Suprapubic skin (tissue), 4 donors: ENCODE measurements at places on chromosomes 2 and 18.
A peak's percentile ranks its signal among the peaks of the same experiment; 100 is the strongest.

- peak; percentile 70 for DNase-seq
Observed at GRCh38 chr18:79927607-79928562, 23.6 kb downstream of the SLC66A2 start.

DNA sequence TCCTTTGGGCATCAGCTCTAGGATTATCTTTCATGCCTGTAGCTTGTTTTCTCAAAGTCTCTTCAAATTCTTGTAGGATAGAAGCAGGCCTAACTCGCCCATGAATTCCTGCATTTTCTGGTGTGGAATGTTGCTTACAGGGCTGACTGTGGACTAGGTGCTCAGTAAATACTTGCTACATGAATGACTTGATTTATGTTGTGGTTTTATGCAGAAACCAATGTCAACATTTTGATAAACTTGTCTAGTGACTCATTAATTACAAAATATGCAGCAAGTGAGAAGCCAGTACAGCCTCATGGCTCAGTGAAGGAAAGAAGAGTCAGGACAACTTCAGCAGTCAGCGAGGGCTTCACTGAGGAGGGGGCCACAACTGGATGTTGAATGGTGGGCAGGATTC lies 110.6 kb upstream of the SIX2 start:
- no peak for DNase-seq

GRCh38 chr2:217429981-217430500 lies 570.2 kb upstream of the TNP1 start:
- DNase-seq, result no peak

GRCh38 chr2:20450201-20450999 lies 3.5 kb downstream of the RHOB start:
- peak; percentile 89 for DNase-seq

DNA sequence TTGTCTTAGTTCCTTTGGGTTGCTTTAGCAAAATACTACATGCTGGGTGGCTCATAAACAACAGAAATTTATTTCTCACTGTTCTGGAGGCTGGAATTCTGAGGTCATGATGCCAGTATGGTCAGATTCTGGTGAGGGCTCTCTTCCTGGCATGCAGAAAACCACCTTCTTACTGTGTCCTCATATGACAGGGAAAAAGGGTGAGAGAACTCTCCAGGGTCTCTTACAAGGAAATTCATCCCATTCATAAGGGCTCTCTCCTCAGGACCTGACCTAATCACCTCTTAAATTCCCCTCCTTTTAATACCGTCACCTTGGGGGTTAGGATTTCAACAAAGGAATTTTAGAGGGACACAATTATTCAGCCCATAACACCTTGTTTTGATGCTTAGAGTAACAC lies 243.1 kb upstream of the TNP1 start:
- DNase-seq, result no peak

- DNase-seq, result no peak
Observed at GRCh38 chr2:240386326-240386725, 49.1 kb upstream of the GPC1 start.

GRCh38 chr18:9091066-9091476 lies 11.4 kb upstream of the NDUFV2 start:
- DNase-seq, result no peak

DNA sequence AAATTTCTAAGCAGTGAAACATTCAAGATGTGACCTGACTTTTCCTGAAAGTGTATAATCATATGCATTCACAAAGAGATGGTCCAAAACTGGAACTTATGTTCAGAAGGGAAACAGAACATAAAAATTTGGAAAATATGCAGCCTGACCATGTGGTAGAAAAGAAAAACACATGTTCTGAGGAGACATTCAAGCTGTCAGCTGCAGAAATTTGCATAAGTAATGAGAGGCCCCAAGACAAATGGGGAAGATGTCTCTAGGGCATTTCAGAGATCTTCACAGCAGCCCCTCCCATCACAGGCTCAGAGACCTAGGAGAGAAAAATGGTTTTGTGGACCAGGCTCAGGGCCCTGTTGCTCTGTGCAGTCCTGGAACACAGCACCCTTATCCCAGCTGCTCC lies 123.8 kb downstream of the RPIA start:
- DNase-seq, result no peak
